ENCODE measurements at places on chromosomes 4 and X.

GRCh38 chrX:43878906-43879526 lies 3.2 kb downstream of the MAOB start:
- no peaks in the 10 kb centered on the region for H3K36me3 ChIP-seq
- H3K4me3 ChIP-seq: no peak overlapping the region
- no peak for ATAC-seq

GRCh38 chr4:22596409-22596808 lies 80.5 kb upstream of the ADGRA3 start:
- no peaks in the 10 kb centered on the region for H3K36me3 ChIP-seq
- H3K27ac ChIP-seq: no peak overlapping the region
- H3K4me1 ChIP-seq: no peaks in the 10 kb centered on the region
- no peak overlapping the region for H3K4me3 ChIP-seq
- no peaks in the 10 kb centered on the region for H3K27me3 ChIP-seq
- ATAC-seq: no peak

DNA sequence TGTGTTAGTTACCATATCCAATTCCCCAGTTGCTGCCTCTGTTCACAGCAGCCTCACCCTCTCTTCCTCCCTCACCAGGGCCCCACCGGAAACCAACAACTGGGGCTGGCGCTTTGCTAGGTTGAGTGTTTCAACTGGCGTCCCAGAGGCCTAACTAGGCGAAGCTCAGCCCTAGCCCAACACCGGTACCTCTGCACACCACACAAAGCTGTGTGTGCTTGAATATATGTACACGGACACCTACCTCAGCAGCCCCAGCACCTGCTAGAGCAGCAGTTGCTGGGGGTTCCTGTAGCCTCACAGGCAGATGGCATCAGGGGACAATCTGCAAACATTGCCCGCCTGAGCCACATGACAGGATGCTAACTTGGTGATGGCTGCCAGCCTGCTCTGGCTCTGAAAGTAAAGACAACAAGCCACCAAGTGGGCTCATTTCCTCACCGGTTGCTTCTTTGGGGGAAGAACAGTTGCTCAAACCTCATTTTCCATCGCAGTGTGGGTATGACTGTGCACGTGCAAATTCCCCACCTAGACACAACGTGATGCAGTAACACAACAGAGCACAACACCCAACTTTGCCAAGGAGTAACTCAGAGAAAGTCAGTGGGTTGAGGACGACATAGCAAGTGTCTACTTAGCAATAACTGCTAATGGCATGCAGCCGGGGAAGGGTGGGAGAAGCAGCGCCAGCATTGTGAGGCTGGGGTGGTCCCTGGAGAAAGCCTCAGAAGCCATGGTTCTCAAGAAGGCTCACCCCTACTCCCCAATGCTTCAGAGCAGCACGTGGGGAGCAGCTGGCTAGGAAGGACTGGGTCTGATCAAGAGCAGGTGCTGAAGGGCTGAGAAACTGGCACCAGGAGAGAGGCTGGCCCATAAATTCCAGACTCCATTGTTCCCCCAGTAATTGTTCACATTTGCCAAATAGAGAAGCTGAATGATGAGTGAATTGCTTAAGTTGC lies 139.5 kb downstream of the SH3KBP1 start:
- H3K27ac ChIP-seq: peak overlapping the region; percentile 99
- H3K4me3 ChIP-seq: peak overlapping the region; percentile 49
- peak; percentile 73 for ATAC-seq
- peaks cover 81% of the 10 kb centered on the region for H3K4me1 ChIP-seq
- H3K27me3 ChIP-seq: no peaks in the 10 kb centered on the region

GRCh38 chrX:124030520-124030919 lies 69.0 kb downstream of the STAG2 start:
- H3K27ac ChIP-seq: no peak overlapping the region
- H3K36me3 ChIP-seq: peaks cover 6% of the 10 kb centered on the region
- no peaks in the 10 kb centered on the region for H3K27me3 ChIP-seq

DNA sequence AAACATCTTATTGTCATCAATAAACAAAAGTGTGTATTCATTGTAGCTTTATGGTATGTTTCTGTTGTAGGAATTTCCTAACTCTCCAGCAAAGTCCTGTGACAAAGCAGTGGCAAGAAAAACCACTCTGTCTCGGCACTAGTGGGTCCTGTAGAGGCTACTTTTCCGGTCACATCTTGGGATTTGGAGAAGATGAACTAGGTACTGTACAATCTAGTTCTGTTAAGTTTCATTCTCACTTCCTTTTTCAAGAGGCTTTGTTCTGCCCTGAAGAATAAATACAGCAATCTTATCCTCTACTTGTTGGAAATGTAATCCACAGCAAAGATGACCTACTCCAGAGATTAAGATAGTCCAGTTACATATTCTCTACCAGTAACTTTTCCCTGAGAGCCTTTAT lies 69.3 kb downstream of the HHIP start:
- no peaks in the 10 kb centered on the region for H3K27me3 ChIP-seq
- H3K27ac ChIP-seq: no peak overlapping the region
- ATAC-seq: no peak
- no peak overlapping the region for H3K4me3 ChIP-seq

DNA sequence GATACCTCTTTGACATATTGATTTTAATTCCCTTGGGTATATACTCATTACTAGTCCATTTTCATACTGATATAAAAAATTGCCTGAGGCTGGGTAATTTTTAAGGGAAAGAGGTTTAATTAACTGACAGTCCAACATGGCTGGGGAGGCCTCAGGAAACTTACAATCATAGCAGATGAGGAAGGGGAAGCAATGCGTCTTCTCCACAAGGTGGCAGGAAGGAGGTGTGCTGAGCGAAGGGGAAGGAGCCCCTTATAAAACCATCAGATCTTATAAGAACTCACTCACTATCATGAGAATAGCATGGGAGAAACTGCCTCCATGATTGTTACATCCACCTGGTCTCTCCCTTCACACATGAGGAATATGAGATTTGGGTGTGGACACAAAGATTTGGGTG lies 42.4 kb downstream of the MSX1 start:
- H3K36me3 ChIP-seq: no peaks in the 10 kb centered on the region
- no peak overlapping the region for H3K4me3 ChIP-seq
- H3K4me1 ChIP-seq: no peaks in the 10 kb centered on the region
- ATAC-seq: no peak

- H3K4me3 ChIP-seq: no peak overlapping the region
- peaks cover 9% of the 10 kb centered on the region for H3K27me3 ChIP-seq
- no peak overlapping the region for H3K27ac ChIP-seq
These were observed 183.4 kb downstream of the KIT start for GRCh38 chr4:54840992-54841768.

- no peaks in the 10 kb centered on the region for H3K36me3 ChIP-seq
- peaks cover 6% of the 10 kb centered on the region for H3K4me1 ChIP-seq
- no peak overlapping the region for H3K27ac ChIP-seq
- H3K27me3 ChIP-seq: no peaks in the 10 kb centered on the region
These were observed 4.7 kb upstream of the AMMECR1 start for GRCh38 chrX:110322603-110323002.

DNA sequence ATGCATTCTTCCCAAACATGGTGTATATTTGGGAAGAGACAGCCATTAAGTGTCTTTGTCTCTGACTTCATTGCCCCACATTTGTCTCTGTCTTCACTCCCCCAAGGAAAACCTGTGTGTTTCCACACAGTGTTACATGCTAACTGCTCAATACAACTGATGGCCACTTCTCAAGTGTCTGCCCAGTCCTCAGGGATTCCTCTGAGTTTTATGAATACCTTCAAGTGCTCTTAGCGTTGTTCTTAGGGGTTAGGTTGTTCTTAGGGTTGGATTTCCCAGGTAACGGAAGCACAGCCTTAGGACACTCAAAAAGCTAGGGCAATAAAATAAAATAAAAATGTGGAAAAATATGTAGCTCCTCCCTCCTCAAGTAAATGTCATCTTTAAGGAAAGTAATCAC lies 64.7 kb upstream of the PLAC8 start:
- H3K27me3 ChIP-seq: no peaks in the 10 kb centered on the region
- no peaks in the 10 kb centered on the region for H3K36me3 ChIP-seq
- no peak for ATAC-seq
- H3K4me3 ChIP-seq: no peak overlapping the region

GRCh38 chrX:19776753-19777152 lies 110.6 kb downstream of the SH3KBP1 start:
- peaks cover 13% of the 10 kb centered on the region for H3K36me3 ChIP-seq
- peak; percentile 64 for ATAC-seq
- H3K27ac ChIP-seq: peak overlapping the region; percentile 99
- H3K4me3 ChIP-seq: peak overlapping the region; percentile 1
- H3K27me3 ChIP-seq: no peaks in the 10 kb centered on the region

DNA sequence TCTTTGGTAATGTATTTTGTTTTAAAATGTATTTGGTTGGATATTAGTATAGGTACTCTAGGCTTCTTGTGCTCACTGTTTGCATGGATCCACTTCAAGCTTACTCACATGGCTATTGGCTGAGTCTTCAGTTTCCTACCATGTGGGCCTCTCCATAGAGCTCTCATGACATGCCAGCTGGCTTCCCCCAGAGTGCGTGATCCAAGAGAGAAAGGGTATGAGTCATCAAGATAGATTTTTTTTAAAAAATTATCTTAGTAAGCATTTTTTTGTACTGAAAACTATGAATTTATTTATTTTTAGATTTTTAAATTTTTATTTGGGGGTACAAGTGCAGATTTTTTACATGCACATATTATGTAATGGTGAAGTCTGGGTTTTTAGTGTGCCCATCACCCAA lies 219.1 kb upstream of the AMOT start:
- no peaks in the 10 kb centered on the region for H3K36me3 ChIP-seq
- H3K4me3 ChIP-seq: no peak overlapping the region
- no peak overlapping the region for H3K27ac ChIP-seq
- no peaks in the 10 kb centered on the region for H3K4me1 ChIP-seq

Measured in stimulated activated memory B cell treated with anti-CD40 and anti-IgM and Interleukin-4, amounts not matched to agents 10 μg/mL and 1 μg/mL and 100 μg/mL, for 72 hours (primary cell).